ENCODE measurements at places on chromosomes 2 and 18. TPM values are rescaled to one million over a fixed set of nuclear protein-coding genes. Genes with fewer than 3 reads are reported as not detected.

- no peak for DNase-seq
Observed at GRCh38 chr18:75344161-75344560, 83.3 kb downstream of the SMIM21 start.

The ERFE gene
- 1.5 TPM for total RNA-seq

DNA sequence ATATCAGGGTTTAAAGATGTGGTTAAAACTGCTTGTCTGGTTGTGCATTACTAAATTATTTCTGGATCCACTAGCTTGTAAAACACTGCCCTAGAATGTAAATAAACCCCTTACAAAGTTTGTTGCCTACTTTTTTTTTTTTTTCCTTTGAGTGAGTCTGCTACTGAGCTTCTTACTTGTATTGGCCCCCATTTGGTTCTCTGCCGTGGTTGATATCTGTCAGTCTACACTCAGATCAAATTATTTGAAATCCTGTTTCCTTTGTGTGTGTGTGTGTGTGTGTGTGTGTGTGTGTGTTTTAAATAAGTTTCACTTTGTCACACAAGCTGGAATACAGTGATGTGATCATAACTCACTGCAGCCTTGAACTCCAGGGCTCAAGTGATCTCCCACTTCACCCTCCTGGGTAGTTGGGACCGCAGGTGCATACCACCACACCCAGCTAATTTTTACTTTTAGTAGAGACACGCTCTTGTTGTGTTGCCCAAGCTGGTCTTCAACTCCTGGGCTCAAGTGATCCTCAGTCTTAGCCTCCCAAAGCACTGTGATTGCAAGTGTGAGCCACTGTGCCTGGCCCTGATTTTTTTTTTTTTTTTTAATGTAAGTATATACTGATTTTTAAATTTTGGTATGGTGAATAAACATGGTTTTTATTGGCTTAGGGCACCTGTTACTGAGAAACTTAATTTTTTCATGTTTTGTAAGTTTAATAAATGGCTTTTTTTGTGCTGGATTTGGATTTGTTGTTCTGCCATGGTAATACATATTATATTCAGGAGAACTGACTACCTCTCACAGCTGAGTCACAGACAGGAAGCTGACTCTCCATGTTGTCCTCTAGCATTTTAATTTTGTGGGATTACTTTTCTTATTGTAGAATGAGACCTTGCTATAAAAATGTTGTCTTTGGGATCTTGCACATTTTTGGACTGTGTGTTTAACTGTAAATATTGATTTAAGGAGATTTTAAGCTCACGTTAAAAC is 48.5 kb downstream of the MAP4K4 start:
- no peak for DNase-seq

DNA sequence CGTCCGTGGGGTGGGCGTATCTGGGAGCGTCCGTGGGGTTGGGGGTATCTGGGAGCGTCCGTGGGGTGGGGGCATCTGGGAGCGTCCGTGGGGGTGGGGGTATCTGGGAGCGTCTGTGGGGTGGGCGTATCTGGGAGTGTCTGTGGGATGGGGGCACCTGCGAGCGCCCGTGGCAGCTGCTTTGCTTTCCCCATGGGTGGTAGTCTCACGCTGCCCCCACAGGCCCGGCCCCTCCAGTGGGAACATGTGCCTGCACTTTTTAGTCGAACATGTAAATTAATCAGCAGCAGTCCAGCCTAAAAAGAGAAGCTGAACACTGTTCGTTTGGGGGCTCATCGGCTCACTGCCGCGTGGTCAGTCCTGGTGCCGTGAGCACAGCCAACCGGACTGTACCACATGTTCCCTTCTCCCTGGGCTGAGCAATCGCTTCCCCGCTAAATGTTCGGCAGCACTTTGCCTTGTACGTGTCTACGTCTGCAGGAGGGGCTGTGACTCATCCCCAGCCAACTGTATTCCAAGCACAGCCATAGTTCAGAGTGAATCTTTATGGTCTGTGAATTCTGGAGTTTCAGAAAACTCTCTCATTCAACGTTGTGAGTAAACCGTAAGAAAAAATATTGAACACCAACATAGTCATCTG is 271.5 kb downstream of the AGAP1 start:
- no peak for DNase-seq

DNA sequence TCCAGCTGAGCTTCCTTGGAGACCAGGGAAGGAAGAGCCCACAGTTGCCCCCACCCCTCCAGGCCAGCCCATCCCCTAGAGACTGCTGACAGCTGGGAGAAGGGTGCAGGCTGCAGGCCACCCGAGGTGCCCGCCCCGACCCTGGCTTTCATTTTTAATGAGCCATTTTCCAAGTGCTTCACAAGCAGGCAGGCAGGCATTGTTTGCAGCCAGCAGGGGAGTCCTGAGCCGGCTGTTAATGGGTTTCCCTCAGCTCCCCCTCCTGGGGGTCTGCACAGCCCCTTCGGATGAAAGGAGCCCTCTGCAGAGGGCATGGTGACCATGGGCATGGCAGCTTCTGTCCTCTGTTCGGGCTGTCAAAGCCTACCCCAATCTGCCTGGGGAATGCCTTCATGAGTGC is 94.5 kb downstream of the ZBTB7C start:
- no peak for DNase-seq

- peak; percentile 85 for DNase-seq
Observed at GRCh38 chr2:130756053-130756873, 923 bp downstream of the AMER3 start.

DNA sequence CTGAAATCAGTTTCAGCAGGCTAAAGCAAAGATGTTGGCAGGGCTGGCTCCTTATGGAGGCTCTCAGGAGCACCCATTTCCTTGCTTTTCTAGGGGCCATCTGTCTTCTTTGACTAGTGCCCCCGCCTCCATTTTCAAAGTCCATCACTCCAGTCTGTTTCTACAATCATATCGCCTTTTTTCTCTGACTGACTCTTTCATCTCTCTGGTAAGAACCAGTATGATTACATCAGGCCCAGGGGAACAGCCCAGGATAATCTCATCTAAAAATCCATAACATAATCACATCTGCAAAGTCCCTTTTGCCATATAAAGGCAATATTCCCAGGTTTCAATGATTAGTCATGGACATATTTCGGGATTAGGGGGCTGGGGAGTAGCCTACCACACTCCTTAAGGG is 57.0 kb downstream of the CUL3 start:
- no peak for DNase-seq

DNA sequence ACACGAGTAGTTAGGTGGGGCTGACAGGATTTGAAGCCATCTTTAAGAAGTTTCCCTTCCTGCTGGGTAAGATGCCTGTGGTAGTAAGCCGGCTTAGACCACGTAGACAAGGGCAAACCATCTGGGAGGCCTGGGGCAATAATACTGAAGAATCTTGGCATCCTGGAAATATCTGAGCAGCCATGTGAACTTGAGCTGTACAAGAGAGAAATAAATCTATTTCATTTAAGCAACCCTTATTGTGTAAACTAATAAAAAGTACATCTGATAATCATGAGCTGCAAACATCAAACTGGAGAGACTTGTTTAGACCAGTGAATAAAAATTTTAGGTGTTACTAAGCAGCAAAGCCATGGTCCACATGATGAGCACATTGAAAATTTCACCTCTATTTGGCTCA is 11.4 kb upstream of the CETN1 start:
- no peak for DNase-seq

- no peak for DNase-seq
Observed at GRCh38 chr2:43212931-43213330, 13.5 kb downstream of the ZFP36L2 start.

DNA sequence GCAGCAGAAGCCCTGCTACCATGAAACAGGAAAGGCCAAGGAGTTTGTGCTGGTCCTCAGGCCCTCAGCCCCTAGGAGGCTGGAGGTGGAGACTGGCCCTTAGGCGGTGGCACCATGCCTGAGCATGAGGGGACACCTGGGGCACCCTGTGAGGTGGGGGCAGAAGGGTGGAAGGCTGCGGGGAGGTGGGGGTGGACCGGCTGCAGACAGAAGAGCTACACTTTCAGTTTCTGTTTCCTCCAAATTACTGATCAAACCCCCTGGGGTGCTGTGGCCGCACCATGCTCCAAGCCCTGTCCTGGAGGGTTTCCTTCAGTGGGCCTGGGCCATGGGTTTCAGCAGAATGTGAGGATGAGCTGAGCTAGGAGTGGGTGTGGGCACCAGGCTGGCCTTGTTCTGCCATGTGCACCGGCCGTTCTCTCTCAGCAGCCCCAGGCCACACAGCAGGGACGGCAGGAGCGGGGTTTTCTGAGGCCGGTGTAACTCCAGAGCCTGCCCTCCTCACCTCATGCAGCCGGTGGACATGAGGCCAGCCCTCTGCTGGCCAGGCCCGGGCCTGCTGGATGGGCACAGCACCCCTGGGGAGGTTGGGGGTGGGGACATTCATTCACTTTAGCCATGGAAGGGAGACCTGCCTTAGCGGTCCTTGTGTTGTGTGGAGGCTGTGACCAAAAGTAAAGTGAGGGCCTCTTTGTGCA is 51.5 kb downstream of the PLEKHB2 start:
- no peak for DNase-seq

- DNase-seq = no peak
Observed at GRCh38 chr2:10414591-10414990, 33.5 kb downstream of the ODC1 start.

GRCh38 chr2:65299246-65299645 is 71.6 kb downstream of the ACTR2 start:
- DNase-seq = no peak

- DNase-seq = no peak
Observed at GRCh38 chr2:152167065-152167464, 8.5 kb downstream of the STAM2 start.

- DNase-seq = no peak
Observed at GRCh38 chr2:118122594-118123281, 34.5 kb downstream of the INSIG2 start.

- peak; percentile 74 for DNase-seq
Observed at GRCh38 chr18:78742218-78742745, 237.3 kb upstream of the SALL3 start.

DNA sequence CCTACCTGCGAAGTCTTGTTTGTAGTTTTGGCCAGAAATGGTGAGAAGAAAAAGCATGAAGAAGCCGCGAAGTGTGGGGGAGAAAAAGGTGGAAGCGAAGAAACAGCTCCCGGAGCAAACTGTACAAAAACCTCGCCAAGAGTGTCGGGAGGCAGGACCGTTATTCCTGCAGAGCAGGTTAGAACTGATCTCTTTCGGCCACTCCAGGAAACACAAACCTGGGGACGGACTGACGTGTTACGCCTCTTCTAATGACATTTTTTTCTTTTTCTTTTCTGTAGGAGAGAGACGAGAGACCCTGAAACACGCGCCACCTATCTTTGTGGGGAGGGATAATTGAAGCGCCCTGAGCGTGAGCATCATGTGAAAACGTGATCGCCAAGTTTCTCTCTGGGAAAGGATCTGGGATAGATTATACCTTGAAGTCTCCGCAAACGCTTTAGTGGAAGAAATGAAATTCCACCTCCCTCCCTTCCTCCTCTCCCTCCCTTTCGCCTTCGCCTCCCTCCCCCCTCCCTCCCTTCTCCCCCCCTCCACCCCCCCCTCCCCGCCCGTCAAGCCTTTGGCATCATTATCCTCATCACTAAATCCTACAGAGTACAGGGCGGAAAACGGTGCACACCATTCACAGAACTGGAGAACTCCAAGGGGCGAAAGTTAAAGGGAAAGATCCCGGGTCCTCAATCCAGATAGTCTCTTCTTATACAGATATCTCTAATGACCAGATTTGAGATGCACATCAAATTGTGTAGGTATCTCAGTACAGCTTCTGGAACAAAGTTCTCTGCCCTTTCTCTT is at the start of gene ZEB2:
ZEB2 (minus strand) TSS at position 186 of the 798 bp plus-strand sequence. CDS start 2,769 bp downstream, outside the sequence.
- no peak for DNase-seq

GRCh38 chr2:196546151-196546919 is 93.2 kb upstream of the CCDC150 start:
- no peak for DNase-seq

DNA sequence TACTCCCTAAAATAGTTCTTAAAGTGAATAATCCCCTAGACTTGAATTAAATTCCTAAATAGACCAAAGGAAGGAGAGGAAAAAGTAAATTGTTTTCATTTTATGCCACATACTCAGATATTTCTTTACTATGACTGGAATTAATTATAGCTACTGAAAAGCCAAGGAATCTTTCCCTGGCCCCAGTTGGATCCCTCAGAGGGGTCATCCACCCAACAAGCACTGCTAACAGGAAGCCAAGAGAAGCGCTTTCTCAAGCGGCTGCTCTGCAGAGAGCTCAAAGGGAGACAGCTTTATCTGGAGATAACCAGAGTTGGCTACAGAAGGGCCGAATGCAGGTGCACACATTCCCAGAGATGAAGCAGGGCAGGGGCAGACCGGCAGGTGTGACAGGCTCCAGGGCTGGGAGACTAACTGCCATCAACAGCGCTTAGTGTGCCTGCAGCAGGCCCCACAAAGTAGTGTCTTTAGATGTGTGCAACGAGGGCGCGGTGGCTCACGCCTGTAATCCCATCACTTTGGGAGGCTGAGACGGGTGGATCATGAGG is 51.1 kb downstream of the POLR1A start:
- peak; percentile 49 for DNase-seq

The DES gene
- total RNA-seq = 62.5 TPM

DNA sequence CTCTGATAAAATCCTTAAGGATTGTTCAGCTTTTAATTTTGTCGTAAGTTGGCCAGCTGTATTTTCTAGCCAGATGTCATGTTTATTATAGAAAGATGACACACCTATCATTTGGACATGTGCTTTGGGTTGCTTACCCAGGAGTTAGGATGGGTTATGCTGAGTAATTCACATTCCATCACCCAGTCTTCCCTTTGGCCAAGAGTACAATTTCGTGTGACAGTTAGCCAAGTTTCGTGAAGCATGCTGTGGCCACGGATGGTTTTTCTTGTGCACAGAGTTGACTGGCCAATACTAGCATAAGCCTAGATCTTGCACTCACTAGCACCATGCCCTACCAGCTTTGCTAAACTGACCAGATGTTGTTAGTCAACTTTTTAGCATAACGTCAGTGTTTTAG is 5.8 kb downstream of the MAPRE3 start:
- DNase-seq = no peak

The CCDC85A gene
- 7.6 TPM for total RNA-seq

GRCh38 chr2:168608796-168609195 is 152.7 kb downstream of the CERS6 start:
- no peak for DNase-seq

- no peak for DNase-seq
Observed at GRCh38 chr2:1793001-1793867, 48.9 kb upstream of the PXDN start.

DNA sequence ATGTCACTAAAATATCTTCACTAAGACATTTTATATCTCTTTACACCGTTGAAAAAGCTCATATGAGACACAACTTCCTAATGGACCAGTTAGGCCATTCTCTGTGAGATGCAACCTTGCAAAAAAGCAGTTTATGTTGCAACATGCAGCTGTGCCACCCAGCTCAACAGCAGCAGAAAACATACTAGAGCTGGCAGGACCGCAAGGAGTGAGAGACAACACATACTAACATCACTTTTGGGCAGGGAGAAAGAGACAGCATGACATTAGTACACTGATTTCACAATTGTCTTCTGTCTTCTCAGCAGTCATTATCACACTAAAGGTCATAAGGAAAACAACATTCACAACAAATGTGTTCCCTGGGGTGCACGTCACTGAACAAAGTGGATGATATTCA is 122.9 kb downstream of the EPB41L3 start:
- DNase-seq = no peak

- DNase-seq = no peak
Observed at GRCh38 chr2:137888845-137889244, 75.4 kb upstream of the HNMT start.

The PRKAG3 gene
- not detected for total RNA-seq

The CRYGC gene
- not detected for total RNA-seq

- no peak for DNase-seq
Observed at GRCh38 chr2:56202381-56203121, 18.8 kb downstream of the CCDC85A start.

The LIMS3 gene
- total RNA-seq = 9.7 TPM

All from mesenteric fat pad (tissue), 1 donor.